ENCODE measurements at places on chromosomes 13 and 19. TPM values are rescaled to one million over a fixed set of nuclear protein-coding genes. Genes with fewer than 3 reads are reported as not detected.

CNOT3 gene
- total RNA-seq, result 7.0 TPM

CERS4 gene
- 17.4 TPM for total RNA-seq

ERCC2 gene
- 33.6 TPM for total RNA-seq

PSG11 gene
- total RNA-seq, result not detected

GAPDHS gene
- total RNA-seq, result not detected

WDR87 gene
- not detected for total RNA-seq

ZNF285 gene
- total RNA-seq, result 7.4 TPM

LCP1 gene
- 0.38 TPM for total RNA-seq

VSTM2B gene
- total RNA-seq, result not detected

ERICH6B gene
- not detected for total RNA-seq

CEACAM1 gene
- 41.8 TPM for total RNA-seq

AP1M2 gene
- total RNA-seq, result 0.13 TPM

LYPD5 gene
- total RNA-seq, result 0.32 TPM

SLC46A3 gene
- 3.7 TPM for total RNA-seq

ACP7 gene
- total RNA-seq, result 0.06 TPM

PCSK4 gene
- 0.32 TPM for total RNA-seq

GIPC3 gene
- 0.32 TPM for total RNA-seq

MRPL54 gene
- total RNA-seq, result 36.8 TPM

CTXN1 gene
- total RNA-seq, result 2.3 TPM

SIGLEC8 gene
- total RNA-seq, result not detected

EXOC3L2 gene
- total RNA-seq, result 3.4 TPM

BRCA2 gene
- total RNA-seq, result 4.8 TPM

SOX1 gene
- total RNA-seq, result not detected

CGB5 gene
- total RNA-seq, result not detected

CNN2 gene
- 120 TPM for total RNA-seq

WDR62 gene
- 4.4 TPM for total RNA-seq

SLC27A5 gene
- 11.2 TPM for total RNA-seq

SOHLH2 gene
- total RNA-seq, result not detected

DIRAS1 gene
- total RNA-seq, result under 0.01 TPM

CYSLTR2 gene
- not detected for total RNA-seq

DBP gene
- total RNA-seq, result 1.5 TPM

All from bladder microvascular endothelial cell (primary cell).